ENCODE measurements at places on chromosomes 6 and 20.

DNA sequence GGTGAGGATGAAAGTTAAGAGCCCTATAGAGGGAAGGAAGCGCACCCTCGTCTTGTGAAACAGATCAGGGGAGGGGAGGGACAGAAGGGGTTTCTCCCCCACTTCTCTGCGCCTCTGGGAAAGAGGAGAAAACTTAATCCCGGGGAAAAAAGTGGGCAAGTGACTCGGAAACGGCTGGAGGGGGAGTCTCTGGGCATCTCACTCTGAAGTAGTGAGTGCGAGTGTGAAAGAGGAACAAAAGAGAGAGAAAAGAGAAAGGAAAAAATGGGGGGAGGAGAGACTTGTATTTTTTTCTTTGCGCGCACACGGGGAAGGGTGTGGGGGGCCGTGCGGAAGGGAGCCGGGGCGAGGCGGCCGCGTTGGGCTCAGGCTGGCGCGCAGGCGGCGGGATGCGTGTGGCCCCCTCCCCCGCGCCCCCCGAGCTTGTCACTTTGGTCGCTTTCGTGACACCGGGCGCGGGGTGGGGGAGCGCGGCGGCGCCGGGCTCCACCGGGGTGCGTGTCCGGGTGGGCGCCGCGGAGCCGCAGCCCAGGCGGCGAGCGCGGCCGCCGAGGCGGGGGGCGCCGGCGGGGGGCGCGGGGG lies 454 bp downstream of the L3MBTL3 start:
- DNase-seq = no peak

DNA sequence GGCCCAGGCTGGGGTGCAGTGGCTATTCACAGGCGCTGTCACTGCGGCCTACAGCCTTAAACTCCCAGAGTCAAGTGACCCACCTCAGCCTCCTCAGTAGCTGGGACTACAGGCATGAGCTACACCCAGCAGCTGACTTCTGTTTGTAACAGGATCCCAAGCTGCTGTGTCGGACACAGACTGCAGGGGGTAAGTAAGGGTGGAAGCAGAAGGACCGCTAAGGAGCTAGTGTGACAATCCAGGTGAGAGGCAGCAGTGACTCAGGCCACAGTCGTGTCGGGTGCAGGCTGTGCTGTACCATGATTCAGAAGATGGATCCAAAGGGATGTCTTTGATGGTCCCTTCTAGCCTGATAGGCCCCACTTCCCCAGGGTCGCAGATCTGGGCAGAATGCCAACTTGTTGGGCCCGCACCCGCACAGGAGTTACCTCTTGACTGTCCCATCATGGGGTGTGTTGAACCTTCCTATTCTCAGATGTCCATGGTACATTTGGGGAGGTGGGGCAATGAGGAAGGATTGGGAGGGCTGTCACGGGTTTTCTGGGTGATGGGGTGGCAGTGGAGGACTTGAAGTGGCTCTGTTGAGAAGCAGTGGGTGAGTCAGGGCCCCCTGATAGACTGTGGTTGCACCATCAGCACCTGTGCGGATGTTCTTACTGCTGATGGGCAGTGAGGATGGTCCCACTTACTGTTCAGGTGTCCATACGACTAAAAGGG lies 25.3 kb downstream of the AAR2 start:
- DNase-seq = no peak

DNA sequence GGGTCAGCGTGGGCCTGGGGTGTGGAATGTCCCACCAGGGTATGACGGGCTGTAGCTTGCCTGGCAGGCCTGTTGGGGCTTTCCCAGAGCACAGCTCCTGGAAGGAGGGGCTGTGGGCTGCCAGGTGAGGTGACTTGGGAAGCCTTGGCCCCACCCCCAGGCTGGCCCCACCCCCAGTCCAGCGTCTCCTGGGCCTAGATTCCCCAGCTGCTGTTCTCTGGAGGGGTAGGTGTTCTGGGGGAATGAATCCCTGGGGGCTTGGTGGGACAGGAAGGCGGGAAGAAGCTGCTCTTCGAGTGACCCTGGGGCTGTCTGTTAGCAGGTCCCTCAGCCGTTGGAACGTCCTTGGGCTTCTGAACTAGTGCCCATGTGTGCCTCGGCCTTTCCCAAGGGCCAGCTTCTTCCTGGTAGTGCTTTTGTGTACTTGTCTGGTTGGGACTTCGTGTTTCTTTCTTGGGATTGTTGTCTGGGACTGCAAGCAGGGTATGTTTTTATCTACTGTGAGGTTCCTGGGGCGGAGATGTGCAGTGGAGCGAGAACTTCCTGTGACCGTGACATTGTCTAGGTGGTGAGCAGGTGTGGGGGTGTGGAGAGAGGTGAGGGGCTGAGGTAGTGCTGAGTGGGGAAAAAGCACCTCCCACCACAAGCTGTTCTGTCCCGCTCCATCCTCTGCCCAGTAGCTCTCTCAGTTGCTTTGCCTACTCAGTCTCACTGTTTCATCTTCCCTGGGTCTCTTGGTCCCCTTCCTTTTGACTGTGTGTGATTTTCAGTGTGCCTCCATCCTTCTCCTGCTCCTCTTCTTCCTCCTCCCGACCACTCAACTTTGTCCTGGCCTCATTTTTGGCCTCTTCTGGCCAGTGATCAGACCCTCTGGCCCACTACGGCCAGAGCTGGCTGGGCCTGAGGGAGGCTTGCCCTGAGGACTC lies 1.3 kb upstream of the DDR1 start:
- DNase-seq = no peak

- DNase-seq = no peak
Observed at GRCh38 chr6:141244366-141244765, 888.4 kb upstream of the GJE1 start.

DNA sequence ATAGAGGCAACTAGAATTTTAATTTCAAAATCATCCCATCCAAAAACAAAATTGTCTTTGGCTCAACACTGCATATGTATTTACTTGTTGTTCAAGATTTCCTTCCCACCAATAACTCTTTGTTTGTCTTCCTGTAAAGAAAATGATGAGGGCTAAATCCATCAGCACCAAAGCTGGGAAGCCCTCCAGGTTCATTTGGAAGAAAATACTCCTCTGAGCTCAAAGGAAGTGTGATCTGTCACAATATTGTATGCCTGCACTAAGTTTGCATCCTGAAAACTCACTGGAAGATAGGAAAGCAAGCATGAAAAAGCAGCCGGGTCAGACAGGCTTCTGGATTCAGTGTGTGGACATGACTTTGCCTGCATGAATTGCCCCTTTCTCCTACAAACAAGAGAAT lies 28.7 kb upstream of the OPRM1 start:
- no peak for DNase-seq

DNA sequence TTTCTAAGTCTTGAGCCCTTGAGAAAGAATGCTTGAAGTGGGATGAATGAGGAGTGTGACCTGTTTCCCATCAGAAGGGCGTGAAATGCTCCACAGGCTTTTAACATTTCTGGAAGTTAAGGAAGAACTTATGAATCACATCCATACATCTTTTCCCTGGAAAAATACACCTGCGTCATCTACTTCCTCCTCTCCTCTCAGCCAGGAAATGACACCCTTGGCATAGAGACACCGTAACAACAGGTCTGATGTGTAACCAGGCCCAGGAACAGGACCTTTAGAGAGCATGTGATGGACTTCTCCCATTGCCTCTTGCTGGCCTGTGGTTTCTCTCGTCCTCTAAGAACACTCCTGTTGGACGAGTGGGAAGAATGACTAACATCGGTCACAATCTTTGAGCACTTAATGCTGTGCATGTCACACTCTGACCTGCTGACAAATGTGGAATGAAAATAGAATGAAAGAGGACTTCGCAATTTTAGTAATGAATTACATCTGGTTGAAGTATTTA lies 28.5 kb upstream of the CITED2 start:
- DNase-seq = no peak

DNA sequence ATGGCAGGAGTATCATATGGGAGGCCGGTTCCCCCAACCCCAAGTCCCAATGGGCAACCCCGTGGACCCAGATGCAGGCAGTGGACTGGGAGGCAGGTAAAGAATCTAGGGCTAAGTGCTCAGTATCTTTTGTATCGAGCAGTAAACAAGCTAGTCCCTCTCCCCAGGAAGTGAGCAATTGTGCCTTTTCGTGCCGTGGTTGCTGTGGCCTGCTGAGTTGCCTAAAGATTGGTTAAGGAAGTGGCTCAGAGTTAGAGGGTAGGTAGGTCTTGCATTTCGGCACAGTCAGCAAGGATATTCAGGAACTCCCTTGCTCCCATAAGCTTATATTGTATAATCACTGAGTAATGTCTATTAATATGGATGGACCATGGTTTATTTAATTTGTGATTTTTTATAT lies 1.3 kb upstream of the DNAH8 start:
- peak; percentile 2 for DNase-seq

DNA sequence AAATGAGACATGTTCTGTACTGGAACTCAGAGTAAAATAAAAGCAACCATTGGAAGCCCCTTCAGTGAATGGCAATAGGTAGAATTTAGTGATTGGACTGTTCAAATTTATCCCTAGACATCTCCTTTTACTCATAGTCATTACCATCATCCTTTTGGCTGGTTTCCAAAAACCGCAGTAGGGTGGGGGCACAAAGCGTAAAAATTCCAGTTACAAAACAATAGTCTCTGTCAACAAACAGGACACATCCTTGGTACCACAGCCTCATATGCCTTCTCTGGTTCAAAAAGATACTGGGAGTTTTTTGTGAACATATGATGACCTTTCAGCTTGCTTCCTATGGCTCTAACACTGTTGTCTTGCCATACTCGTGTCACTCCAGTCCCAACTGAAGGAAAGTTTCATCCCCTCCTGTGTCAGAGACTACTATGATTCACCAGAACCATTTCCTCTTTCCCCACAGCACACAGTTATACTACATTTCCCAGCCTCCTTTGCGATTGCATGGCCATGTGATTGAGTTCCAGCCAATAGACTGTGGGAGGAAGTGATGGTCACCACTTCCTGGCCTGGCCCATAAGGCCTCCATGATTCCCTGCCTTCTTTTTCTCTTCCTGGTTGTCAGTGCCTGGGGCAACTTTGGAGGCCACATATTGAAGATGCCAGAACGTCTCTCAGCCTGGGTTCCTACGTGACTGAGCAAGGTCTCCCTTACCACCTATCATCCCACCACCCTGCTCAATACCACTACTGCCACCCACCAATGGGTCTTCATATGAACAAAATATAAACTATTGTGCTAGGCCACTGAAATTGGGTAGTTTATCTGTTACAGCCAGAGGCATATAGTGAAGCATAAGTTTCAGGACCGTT lies 162.4 kb downstream of the ID4 start:
- peak; percentile 35 for DNase-seq

All from GDM1 (cell line).